ENCODE measurements at places on chromosomes 2 and 18.

DNA sequence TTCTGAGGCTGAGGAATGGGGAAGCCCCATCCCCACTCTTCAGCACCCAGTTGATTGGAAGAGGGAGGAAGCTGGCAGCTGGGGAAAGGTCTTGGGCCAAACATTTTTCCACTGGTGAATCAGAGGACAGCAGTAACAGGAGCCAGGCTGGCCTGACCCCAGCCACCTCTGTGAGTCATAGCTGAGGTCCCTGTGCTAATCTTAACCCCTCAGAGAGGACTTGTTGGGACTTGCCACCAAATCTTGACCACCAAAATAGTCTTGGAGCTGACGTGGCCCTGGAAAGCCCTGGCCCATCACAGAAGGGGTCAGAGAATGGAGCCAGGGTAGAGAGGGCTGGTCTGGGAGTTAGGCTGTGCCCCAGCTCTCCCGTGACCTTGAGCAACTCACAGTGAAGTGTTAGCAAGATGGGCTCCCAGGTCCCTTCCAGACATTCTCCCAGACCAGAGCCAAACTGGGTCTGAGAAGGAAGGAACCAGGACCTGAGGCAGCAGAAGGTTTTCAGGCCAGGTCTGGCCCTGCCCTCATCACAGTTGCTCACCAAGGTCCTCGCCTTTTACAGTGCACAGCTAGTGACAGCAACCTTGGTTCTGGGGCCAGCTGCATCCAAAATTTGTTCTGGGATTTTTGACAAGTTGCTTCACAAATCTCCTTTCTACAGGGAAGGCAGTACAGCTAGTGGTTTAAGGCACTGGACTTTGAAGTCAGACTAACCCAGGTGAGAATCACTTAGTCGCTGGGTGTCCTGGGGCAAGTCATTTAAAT lies 266.6 kb downstream of the CYP26B1 start:
- no peak for DNase-seq

DNA sequence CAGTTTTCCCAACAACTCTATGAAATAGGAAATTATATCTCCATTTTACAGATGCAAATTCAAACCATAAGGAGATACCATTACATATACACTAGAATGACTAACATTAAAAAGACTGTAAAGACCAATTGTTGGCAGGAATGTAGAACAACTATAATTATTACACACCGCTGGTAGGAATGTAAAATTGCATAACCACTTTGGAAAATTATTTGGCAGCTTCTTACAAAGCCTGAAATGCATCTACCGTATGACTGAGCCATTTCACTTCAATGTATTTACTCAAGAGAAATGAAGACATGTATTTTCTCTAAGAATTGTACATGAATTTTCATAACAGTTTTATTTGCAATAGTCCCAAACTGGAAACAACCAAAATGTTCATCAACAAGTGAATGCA lies 189.1 kb upstream of the BCL2L11 start:
- no peak for DNase-seq

- no peak for DNase-seq
Observed at GRCh38 chr18:45322343-45322742, 292.9 kb upstream of the SLC14A2 start.

GRCh38 chr2:55087501-55087900 lies 37.2 kb upstream of the RTN4 start:
- no peak for DNase-seq

DNA sequence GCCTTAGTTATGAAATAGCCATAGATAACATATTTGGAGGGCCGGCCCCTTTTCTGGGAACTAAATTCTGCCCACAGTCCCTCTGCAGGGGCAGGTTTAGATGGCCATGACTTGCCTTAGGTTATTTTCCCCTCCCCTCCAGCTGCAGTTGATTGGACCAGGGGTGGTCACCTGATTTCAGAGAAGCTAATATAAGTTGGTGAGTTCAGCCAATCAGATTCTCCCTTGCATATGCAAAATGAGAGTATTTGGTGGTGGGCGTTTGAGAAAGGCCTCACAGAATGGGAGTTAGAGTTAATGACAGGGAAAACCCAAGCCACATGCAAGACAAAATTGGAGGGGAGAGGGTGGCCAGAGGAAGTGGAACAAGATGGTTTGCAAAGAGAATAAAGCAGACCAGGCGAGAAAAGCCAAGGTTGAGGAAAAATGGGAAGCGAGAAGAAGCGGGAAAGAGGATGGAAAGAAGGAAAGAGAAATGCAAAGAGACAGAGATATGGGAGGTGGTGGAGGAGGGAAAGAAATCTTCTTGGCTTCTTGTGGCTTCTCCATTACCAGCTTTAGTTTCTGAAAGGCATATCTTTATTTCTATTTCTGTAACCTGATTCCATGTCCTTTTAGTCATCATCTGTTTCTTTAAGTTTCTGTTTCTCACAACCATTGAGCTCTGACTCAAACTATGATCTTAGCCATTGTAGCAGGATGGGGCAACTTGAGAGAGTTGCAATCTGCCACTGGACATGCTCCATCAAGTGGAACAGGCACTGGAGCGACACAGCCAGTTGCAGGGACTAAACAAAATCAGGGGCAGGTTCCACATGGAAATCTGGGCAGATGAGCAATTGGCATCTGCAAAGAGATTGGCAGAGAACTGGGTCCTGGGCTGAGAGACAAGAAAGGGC lies 108.1 kb upstream of the SIX3 start:
- DNase-seq, result no peak

DNA sequence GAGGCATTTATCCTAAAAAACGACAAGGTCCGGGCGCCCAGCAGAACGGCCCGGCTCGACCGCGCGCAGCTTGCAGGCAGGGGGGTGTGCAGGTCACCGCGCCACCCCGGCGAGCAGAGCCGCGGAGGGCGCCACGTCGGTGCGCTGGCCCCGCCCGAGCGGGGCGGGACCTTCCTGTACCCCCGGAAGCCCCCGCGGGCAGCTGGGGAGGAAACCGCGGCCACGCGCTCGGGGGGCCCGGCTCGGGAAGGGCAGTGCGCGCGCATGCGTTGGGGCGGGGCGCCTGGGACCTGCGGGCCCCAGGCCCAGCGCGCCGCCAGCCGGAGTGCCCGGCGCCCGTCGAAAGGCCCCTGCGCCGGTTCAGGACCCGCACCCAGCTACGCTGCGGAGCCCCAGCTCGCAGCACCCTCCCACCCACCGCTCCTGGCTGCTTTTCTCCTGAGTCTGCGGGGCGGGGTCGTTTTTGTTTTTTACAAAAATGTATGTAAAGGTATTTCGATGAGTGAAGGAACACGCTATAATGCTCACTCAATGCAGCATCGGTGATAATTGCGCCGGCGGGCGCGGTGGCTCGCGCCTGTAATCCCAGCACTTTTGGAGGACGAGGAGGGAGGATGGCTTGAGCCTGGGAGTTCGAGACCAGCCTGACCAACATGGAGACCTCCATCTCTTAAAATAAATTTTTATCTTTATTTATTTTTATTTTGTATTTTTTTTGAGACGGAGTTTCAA lies 47.7 kb upstream of the POMC start:
- no peak for DNase-seq

GRCh38 chr2:199940373-199940772 lies 14.9 kb downstream of the TYW5 start:
- DNase-seq, result no peak

GRCh38 chr2:173107629-173108022 lies 32.0 kb downstream of the MAP3K20 start:
- DNase-seq, result no peak

DNA sequence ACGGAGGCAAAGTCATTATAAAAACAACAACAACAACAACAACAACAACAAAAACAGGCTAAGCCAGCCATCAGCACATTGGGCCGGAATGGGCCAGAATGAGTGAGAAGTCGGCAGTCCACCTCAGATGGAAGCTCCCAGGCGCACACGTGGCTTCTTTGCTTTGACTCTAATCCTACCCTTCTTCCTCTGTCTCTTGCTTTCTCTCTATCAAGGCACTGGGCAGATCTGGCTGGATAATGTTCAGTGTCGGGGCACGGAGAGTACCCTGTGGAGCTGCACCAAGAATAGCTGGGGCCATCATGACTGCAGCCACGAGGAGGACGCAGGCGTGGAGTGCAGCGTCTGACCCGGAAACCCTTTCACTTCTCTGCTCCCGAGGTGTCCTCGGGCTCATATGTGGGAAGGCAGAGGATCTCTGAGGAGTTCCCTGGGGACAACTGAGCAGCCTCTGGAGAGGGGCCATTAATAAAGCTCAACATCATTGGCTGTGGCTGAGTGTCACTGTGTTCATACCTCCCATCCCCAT lies 52.2 kb downstream of the MARCO start:
- DNase-seq, result no peak

- no peak for DNase-seq
Observed at GRCh38 chr2:109531221-109531620, 82.5 kb downstream of the SEPTIN10 start.

DNA sequence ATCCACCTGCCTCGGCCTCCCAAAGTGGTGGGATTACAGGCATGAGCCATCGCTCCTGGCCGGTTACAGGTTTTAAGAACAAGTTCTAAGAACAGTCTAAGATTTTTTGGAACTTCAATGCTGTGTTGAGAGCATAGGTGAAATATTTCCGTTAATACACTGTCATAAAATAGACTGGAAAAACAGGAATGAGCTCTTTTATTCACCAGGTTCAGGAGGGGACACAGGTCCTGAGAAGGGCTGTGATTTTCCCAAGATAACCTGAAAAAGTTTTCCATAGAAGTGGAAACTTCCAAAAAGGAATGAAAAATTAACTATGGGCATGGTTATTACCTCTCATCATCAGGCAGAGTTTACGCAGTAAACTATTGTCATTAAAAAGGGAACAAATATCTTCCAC lies 97.6 kb upstream of the TMEM178A start:
- no peak for DNase-seq

GRCh38 chr2:127397568-127398238 lies 9.9 kb upstream of the MAP3K2 start:
- DNase-seq, result no peak

- no peak for DNase-seq
Observed at GRCh38 chr2:35454966-35455638, 900.5 kb upstream of the CRIM1 start.

DNA sequence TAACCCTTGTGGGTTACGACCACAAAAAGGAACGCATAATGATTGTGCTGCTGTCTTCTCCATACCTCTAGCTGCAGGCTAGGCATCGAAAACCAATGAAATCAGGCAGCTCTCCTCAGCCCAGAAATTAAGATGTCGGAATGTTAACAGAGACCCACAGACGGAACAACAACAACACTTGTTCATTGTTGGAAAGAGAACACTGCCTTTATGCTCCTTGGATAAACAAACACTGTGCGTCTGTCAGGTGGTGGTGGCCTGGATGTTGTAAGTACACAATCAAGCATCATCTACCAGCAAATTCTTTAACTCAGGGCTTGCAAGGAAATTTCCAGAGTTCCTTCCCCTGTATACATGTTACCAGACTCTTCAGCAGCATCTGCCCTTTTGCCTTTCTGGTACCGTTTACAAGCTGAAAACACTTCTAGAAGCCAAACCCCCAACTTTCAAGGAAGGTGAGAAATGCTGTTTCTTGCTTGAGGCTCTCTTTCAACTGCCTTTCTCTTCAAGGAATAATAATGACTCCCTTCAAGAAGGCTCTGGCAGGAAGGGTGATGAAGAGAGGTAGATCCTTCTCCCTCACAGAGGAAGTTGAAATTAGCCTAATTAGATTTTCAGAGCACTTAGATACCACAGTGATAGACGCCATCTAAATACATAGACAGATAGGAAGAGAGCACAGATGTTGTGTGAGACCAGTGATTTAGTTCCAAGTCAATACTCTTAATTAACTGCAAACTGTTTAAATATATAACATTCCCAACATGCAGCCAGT lies 332.7 kb downstream of the ZNF521 start:
- DNase-seq, result no peak
